Fibroblast of lung (primary cell): ENCODE measurements at places on chromosomes 6 and 20. TPM values are rescaled to one million over a fixed set of nuclear protein-coding genes. Genes with fewer than 3 reads are reported as not detected.

DNA sequence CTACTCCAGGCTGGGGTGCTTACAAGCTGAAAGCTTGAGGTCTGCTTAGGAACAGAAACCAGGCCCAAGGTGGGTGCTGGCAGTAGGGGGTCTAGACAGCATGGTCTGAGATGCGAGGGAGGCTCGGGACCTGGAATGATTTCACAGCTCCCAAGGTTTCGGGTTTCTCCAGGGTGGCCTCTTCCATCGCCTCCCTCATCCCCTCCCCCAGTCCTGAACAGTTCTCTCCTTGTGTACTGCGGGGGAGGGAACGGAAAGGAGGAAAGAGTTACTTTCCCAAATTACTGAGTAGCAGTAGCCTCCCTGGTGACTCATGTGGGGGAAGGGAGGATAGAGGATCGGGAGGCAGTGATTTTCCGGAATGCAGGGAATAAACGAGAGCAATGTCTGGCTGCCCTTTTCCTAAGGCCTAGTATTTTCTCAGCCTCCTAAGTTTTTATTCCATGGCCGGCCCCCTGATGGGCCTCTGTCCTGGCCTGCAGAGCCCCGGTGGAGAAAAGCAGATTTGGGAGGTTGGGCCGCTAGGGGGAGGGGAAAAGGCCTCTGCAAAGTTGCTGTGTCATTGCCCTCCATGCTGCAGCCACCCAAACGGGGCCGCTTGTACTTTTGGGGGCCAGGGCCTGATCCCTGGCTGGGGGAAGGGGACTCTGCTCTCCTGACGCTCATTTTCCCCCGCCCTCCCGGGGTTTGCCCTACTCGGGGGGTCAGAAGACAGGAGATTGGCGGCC, 1.5 kb downstream of the BRD2 start:
- DNase-seq = peak; percentile 96

- DNase-seq = no peak
Observed at GRCh38 chr20:63145156-63145555, 70.8 kb downstream of the YTHDF1 start.

DNA sequence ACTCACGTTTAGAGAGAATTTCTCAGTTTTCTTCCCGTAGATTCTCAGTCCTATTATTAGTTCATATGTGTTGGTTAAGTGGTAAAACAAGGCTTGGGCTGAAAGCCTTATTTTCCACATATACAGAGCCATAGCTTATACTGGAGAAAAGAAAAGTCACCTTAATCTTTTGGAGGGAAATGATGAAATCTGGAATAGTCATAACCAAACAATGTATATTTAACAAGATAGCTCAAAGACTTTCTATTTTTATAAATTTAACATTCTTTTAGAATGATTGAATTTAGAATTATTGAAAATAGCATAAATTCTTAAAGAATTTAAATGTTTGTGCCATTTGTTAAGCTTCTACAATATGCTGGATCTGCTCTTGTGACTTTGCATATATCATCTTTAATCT, 85.8 kb downstream of the CDKAL1 start:
- DNase-seq = peak; percentile 14

DNA sequence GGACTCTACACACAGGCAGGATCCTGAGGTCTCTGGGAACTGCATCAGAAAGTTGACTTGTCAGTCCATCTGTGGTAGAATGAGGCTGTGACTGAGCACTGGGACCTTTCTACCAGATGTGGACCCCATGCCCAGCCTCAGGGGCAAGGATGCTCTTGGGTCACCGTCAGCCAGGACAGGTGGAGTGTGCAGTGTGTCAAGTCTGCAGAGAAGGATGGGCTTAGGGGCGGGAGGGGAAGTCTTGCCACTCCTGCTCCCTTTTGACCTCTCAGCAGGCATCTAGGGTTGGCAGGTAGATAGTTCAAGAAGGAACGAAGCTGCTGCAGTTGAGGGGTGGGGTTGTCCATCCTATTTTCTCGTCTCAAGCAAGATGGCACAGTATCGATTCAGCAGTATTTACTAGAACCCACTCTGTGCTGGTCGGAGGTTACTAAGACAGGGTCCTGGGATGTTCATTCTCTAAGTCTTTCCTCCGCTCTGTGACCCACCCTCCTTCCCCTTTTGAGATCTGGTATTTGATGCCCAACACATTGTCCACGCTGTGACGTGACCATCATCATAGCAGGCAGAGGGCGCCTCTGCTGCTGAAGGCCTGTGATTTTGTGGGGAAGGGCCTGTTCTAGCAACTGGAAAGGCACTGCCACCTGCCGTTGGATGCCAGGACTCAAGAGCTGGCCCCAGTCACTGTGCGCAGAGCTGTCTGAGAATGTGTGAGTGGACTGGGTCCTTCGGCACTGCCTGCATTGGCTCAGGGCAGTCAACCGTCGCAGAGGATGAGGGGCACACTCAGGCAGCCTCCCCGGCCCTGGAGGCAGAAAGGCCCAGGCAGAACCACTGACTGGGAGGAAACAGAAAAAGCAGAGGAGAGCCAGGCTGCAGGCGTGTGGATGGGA, 23.2 kb downstream of the RBCK1 start:
- peak; percentile 77 for DNase-seq

GRCh38 chr6:246352-246751, 45.9 kb upstream of the DUSP22 start:
- DNase-seq = no peak

DNA sequence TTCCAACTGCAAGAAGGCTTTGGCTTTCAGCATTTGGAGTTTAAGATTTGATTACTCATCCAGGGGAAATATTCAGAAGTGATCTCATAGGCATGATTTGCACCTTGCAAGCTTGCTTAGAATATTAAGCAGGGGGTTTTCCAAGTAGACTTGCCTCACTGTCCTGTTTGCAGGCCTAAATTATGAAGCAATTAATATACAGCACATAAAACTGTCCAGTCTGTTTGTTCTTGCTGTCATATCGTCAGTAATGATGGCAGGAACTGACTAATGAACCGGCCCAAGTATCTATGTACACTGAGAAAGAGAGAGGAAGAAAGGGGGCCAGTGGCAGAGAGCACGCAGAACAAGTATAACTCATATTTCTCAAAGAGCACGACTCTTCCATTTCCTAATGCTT, 212.5 kb upstream of the SUPT3H start:
- peak; percentile 81 for DNase-seq

GRCh38 chr6:24431045-24431451, 28.3 kb downstream of the MRS2 start:
- DNase-seq = peak; percentile 47

DNA sequence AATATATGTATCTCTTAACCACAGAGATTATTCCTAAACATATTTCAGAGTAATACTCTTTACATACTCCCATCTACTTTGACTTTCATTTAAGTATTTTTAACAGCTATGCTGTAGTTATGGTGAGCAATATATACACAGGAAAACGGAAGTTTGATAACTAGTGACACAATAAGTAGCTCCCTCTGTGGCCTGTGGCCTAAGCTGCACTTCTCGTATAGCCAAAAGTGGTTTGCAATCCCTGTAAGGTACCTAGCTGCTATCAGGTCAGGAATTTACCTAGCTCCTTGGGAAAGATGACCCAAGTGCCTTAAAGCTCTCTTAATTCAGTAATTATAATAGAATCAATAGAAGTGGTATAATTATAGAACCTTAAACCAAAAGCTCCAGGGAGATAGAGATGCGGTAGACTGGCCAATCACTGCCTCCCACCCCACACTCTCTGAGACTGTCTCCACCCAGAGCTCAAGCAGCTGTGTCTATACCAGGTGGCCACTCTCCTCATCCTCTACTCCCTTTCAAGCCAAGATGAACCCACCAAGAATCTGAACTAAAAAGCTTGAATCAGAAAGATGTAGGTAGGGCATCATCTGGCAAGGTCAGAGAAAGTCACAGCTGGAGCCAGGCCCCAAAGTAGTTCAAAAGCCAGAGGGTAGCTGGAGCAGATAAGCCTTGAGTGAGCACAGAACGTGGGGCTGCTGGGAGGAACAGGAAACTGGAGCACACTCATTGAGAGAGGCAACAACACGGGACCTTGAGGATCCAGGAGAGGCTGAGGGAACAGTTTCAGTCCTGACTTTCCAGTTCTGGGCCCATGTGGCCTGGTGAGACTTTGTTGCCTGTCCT, 84.9 kb upstream of the ASF1A start:
- no peak for DNase-seq

DNA sequence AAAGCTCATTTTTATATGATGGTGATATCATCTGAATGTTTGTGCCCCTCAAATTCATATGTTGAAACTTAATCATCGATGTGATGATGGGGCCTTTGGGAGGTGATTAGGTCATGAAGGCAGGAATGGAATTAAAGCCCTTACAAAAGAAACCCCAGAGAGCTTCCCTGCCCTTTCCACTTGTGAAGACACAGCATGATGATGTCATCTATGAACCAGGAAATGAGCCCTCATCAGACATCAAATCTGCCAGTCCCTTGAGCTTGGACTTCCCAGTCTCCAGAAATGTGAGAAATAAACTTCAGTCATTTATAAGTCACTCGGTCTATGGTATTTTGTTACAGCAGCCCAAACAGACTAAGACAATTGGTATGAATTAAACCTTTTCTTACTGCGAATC, 153.1 kb downstream of the MYB start:
- DNase-seq = peak; percentile 14

DNA sequence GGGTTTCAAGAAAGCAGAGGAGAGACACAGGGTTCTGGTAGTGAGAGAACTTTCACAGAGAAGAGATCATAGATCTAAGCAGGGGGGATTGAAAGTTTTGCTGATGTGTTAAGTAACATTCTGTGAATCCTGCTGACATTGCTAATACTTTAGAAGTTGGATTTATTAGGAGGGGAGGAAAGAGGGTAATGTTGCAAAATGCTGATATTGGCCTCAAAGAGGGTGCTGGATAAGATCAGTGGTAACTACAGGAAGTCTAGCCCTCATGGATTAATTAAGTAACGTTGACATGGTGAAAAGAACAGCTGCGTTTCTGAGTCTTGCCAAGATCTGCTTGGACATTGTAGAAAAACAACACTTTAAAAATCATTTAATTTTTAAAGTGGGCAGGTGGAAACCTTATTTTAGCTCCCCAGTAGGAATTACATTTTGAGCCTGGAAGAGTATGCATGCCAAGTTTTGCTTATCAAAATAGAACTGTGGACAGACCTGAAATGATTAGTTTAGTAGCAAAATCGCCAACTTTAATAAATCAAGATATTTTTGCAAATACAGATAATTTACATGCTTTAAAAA, 606.0 kb upstream of the HTR1E start:
- DNase-seq = no peak

DNA sequence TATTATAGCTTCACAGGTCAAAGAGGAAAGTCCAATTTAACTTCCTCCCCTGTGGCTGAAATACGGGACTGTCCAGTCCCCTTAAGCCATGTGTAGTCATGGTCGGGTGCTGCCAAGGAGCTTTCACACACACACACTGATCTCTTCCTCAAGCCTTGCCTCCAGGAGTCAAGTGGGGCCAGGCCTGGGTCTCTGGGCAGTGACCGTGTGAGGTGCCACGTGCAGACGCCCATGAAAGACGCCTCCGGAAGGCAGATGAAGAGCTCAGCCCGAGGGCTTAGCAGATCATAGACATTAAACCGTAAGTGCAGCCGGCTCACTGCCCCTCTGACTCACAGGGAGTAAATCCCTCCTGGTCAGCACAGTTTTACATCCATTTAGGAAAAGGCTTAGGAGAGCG, 4.2 kb downstream of the GABRR2 start:
- peak; percentile 49 for DNase-seq

DNA sequence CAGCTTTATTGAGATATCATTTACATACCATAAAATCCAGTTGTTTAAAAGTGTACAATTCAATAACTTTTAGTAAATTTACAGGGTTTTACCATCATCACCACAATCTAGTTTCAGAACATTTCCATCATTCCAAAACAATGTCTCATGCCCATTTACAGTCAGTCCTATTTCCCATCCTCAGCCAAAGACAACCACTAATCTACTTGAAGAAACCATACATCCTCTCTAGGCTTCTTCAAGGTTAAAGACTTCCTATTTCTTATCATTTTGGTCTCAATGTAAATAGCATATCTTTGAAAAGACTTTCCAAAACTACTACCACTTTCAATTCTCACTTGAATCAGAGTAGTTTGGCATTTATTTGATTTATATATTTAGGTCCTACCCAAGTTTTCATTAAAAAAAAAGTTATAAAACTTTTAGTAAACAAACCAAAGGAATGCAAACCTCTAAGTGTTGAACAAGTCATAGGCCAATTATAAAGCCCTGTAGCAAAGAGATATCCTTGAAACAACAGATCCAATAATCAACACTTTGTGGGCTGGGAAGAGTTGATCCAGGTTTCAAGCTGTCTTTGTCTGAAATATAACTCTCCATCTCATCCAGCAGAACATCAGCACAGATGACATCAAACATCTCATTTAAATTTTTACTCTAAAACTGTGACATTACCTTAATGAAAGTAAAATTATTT, 211.3 kb upstream of the RUNX2 start:
- peak; percentile 89 for DNase-seq

GRCh38 chr20:19552221-19553180, 205.6 kb upstream of the RIN2 start:
- DNase-seq = peak; percentile 3

GRCh38 chr6:140264431-140264830, 890.0 kb upstream of the CITED2 start:
- peak; percentile 75 for DNase-seq

- DNase-seq = no peak
Observed at GRCh38 chr6:36955136-36955535, 598 bp downstream of the PI16 start.

GRCh38 chr6:163152701-163153100, 261.8 kb upstream of the QKI start:
- no peak for DNase-seq

DNA sequence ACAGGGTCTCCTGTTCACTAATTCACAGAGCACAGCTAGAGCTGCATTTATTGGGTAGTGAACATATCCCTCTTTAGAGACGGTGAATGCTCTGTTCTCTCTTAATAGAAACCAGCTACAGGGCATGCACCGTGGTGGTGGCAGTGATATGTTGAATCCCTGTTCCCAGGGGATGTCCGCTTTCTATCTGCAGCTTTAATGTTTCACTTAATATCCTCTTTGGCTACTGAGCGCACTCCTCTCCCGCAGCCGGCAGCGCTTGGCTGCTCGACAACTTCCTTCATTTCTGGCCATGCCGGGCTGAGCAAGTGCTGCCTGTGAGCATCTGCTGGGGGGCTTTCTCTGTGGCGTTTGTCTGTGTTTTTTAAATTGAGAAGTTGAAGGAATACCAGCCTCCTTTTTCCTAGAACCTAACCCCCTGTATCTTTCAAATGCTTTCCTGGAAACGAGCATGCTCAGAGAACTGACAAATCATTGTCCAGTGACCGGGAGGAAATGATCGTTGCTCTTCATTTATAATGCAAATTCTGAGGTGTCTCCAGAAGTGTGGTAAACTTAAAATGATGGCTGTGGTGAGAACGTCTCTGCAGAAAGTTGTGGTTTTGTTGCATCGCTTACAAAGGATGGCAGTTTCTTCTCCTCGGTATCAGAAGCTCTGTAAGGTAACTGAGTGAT, 297.9 kb downstream of the UTRN start:
- DNase-seq = peak; percentile 39

GRCh38 chr6:84260926-84261325, 33.5 kb upstream of the CEP162 start:
- DNase-seq = no peak

Gene ARMH2
- not detected in 2 replicates for total RNA-seq

Gene PLA2G7
- under 0.01 TPM in 1 of 2 replicates, not detected in the other for total RNA-seq

Gene C20orf202
- total RNA-seq = under 0.01 TPM in 1 of 2 replicates, not detected in the other

Gene LYRM4
- 14.5 and 18.0 TPM in 2 replicates for total RNA-seq

Gene FAM229B
- 10.0 and 20.3 TPM in 2 replicates for total RNA-seq

Gene POLR1C
- total RNA-seq = 27.4 and 32.4 TPM in 2 replicates

Gene DNAH8
- under 0.01 TPM in 2 replicates for total RNA-seq

Gene TRAPPC3L
- total RNA-seq = under 0.01 TPM in 2 replicates

Gene SGK2
- total RNA-seq = 0.26 and 0.66 TPM in 2 replicates

Gene CCM2L
- not detected in 2 replicates for total RNA-seq

Gene SLC4A11
- total RNA-seq = 0.51 and 1.7 TPM in 2 replicates

Gene PSORS1C2
- total RNA-seq = not detected in 2 replicates
